ENCODE measurements at places on chromosomes 1 and 21.
A peak's percentile ranks its signal among the peaks of the same experiment; 100 is the strongest.

- DNase-seq = no peak
These were observed 428.4 kb downstream of the BRINP3 start for GRCh38 chr1:190049314-190049713.

- peak; percentile 33 for DNase-seq
These were observed 38.6 kb downstream of the NSL1 start for GRCh38 chr1:212752934-212753497.

DNA sequence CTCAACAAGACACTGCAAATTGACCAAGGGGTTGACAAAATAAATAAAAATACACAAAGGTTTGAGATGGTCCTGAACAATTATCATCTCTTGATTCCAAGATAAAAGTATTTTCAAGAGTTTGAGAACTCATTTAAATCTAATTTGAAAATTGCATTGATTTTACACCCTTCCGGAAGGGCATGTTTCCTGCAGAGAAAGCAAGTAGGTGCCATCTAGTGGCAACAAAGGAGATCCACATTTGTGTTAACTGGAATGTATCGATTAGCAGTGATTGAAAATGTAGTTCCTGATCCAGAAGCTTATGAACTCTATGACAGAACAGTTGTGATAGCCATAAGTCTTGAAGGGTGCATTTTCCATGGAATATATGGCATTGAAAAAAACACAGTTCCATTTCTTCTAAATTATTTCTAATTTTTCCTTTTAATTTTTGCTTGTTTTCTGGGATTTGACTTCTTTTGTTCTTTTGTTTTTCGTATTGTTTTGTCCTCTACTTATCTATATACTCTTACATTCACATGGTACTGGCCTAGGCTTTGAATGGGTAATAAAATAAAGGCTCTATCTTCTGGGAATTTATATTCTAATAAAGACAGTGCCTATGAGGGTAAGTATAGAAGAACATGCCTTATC lies 143.7 kb downstream of the DNM3 start:
- DNase-seq = peak; percentile 41

GRCh38 chr1:15706751-15707150 lies 22.6 kb downstream of the PLEKHM2 start:
- DNase-seq = no peak

DNA sequence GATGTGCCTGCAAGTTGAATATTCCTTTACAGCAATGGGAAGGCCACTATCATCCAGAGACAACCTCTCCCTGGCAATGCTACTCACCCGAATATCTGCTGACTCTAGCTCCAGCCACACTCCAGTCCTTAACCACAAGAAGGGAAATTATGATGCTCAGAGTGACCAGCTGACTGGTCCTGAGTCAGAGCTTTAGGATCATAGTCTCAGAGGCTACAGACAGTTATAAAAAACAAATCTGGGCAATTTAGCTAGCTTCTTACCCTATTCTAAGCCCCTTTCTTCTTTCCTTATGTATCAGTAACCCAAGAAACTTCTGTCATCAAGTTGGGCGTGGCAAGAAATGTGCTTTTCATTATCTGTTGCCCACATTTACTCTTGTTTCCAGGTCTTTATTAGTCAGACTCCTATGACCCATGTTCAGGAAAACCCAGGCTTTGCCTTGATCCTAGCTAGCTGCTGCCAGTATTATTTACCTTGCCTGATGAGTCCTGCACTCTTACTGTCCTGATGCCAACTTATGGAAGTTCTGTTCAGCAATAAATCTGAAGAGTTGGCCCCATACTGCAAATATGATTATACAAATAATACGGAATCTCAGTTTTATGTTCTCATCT lies 207.0 kb downstream of the TTLL7 start:
- peak; percentile 43 for DNase-seq

- peak; percentile 64 for DNase-seq
These were observed at the start of gene MANEAL for GRCh38 chr1:37793773-37794371. Gene MANEAL (plus strand): TSS chr1:37793847. CDS start chr1:37794183, 336 bp downstream.

DNA sequence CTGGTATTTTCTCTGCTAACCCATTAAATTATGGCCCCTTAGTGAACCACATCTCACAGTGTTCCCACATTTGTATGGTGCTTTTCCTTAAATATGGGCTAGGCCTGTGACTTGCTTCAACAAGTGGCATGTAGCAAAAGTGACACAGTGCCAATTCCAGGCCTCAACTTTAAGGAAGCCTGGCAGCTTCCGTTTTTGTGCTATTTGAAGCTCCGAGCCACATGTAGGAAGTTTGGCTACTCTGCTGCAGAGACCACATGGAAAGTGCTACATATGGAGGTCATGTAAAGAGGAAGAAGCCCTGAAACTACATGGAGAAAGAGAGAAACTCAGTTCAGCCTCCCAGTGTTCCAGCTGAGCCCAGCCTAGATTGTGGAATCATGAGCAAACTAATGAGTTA lies 28.5 kb upstream of the DR1 start:
- no peak for DNase-seq

DNA sequence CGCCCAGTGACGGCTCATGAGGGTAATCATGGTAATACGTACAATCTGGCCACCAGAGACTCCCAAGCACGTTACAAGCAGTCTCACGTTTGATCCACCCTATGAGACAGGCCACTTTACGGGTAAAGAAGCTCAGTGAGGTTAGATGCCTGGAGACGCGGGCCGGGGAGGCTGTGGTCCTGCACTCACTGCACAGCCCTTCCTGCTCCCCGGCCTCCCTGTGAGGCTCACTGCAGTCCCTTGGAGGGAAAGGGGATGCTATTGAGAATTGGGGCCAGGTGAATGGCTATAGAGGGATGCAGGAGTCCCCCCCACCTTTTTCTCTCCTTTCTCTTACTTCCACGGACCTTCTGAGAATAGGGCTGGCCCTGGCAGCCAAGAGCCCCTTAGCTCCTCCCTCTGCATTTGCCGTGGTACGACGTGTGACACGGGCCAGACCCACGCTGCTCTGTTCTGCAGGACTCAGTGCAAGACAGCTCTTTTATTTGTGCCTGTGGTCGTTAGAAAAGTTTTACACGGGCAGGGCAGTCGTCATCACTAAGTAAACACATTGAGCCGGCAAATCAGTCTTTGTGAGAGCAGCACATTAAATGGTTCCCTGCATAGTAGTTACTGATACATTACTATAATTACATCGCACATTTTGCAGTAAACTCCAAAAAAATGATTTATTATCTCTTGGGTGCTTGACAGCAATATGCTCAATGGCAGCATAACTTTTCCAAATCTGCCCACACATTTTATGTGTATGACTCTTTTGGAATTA lies 18.8 kb downstream of the KIF26B start:
- peak; percentile 18 for DNase-seq

DNA sequence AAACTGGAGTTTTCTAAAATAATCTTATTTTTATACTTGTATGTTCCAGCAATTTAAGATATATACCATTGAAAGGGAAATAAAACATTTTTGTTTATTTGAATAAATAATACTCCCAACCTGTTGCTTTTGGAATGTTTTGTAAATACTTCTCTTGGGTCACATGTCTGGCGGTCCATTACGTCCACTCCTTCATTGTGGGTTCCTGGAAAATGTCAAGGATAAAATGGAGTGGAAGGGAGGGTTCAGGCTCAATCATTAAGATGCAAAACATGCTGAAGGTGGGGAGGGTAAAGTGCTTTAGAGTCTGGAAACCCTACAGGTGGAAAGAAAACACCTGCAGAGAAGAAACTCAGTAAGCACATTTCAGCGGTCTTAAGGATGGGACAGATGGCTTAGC lies 34.2 kb upstream of the FAM3B start:
- DNase-seq = no peak

GRCh38 chr1:233015965-233016364 lies 65.6 kb downstream of the NTPCR start:
- no peak for DNase-seq

GRCh38 chr1:35390600-35391494 lies 122.3 kb downstream of the ZMYM4 start:
- no peak for DNase-seq

- DNase-seq = peak; percentile 67
These were observed 25.5 kb downstream of the ODF2L start for GRCh38 chr1:86370601-86371022.

GRCh38 chr1:241962153-241962552 lies 4.6 kb downstream of the BECN2 start:
- no peak for DNase-seq

- DNase-seq = no peak
These were observed 86.1 kb upstream of the LMO4 start for GRCh38 chr1:87242445-87243185.

DNA sequence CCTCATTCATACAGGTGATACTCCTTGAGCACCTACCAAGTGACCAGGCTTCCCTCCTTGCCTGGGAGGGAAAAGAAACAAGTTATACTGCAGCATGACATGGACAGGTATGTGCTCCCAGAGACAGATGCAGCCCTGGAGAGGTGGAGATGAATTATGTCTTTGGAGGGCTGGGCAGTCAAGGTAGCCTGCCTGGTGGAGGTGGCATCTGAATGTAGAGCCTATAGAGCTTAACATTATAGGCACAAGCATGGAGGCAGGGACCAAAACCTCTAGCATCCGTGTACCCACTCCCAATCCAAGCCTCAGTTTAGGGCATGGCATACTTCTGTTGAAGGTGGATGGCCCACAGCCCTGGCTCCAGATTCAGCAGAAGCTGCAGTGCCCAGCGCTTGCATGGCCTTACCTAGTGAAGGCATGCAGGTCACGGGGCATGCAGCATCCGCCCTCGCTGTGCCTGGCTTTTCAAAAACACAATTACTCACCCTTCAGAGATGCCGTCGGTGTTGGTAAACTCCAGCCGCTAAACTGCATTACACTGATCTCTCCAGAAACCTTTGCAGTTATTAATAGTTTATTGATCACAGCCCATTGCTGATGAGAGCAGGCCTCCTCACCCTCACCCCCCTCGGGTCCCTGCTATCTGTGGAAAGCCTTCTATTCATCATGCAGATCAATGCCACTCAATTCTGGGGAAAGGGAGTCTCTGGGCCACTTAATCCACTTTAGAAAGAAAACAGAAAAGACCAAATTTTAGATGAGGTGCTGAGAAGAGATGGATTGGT lies 151.1 kb upstream of the KLHDC7A start:
- DNase-seq = no peak

- no peak for DNase-seq
These were observed 3.0 kb downstream of the PRRC2C start for GRCh38 chr1:171488190-171488929.

- DNase-seq = no peak
These were observed 148.6 kb upstream of the HOOK1 start for GRCh38 chr1:59666106-59666505.

DNA sequence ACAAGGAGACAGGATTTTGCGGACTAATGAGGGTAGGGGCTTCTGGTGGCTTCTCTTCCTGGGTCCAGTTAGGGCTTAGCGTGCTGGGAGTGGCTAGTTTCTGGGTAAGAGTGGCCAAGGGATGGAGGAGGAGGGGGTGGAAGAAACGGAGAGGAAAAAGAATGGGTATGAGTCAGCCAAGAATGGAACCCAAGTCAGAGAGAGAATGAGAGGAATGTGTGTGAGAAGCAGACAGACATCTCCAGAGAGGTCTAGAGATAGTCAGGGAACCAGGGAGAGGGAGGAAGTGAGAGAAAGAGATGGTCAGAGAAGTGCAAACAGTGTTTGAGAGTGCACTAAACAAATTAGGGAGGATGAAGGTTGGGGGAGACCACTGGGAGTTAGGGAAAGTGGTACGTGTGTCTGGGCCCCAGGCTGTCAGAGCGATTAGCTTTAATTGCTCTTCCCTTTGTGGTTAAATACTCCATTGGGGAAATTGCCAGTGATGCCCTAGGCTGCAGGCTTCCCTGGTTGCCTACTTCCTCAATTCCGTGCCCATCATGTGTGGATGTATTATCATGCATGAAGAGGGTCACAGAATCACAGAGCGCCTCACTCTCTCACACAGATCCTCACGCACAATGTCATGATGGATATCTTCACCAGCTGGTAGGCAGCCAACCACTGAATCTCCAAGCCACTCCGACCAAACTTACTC lies 1.4 kb downstream of the PEA15 start:
- peak; percentile 97 for DNase-seq

GRCh38 chr21:37592496-37592895 lies 225.9 kb downstream of the DYRK1A start:
- DNase-seq = no peak

DNA sequence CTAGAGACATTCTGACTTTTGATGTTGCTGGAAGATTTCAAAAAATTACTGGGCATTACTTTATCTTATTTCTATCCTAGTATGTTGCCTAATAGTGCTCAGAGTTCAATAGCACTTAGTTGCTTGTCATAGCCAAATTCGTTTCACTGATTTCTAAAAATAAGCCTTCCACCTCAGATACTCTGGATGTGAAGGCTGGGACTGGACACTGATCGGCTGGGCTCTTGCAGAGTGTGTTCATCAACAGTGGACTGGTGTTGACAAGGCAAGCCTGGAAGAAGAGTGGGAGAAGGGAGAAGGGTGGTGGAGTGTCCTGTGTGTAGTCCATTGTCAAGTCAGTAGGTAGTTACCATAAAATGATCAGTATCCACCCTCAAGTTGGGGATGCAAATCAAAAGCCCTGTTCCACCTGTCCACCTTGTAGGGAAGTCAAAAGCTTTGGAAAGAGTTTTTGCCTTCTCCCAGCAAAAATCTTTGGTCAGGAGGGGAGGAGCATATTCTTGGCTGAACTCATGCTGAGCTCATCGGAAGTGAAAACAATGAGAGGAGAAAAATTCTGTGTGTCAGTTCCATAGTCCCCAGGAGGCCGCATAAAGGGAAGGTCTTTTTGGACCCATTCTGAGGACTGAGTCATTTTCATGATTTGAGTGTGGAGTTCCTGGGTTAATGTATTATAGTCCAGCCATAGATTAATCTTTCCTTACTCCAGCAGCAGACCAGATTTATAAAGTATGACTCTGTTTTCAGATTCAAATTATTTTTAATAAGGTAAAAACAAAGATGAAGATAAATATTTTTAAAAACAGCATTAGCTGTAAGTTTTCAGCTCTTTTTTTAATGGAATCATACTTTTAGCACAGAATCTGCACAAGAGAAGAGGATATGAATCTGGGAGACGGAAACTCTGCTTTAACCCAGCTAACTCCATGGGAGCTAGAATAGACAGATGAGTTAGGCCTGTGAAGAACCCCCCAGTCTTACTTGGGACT lies 99.5 kb upstream of the BMP8A start:
- DNase-seq = peak; percentile 90

DNA sequence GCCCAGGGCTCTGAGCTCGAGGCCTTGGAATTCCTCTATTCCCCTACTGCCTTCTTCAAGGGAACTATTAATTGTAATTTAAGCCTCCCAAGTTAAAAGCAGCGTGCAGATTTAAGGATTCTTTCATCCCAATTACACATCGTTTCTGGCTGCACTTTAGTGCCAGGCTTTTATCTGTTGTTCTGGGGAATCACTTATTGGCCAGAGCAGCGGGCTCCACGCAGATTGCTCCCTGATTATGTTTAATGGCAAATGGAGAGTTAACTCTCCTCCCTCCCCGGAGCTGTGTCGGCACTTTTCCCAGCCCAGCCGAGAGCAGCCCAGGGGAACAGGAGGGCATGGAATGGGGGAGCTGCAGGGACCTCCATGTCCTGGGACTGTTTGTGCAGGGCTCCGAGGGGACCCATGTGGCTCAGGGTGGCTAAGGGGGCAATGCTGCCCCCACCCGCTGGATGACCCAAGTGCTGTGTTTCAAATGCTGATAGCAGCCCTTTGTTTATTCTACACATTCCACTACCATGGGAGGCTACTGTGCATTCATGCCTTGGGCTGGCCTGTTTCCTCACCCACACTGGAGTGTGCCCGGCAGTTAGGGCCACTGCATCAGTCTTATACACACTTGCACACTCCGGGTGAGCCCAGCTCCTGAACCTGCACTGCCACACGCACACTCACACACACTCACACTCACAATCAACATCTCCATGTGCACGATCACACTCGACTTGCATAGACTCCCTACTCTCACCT lies 93.3 kb upstream of the POU3F1 start:
- DNase-seq = peak; percentile 58
